ENCODE measurements at places on chromosomes 5 and 9.

- no peak for DNase-seq
These were observed 46.4 kb upstream of the APC start for GRCh38 chr5:112691339-112691680.

- no peak for DNase-seq
These were observed 353.6 kb upstream of the RIOK2 start for GRCh38 chr5:97536683-97537082.

DNA sequence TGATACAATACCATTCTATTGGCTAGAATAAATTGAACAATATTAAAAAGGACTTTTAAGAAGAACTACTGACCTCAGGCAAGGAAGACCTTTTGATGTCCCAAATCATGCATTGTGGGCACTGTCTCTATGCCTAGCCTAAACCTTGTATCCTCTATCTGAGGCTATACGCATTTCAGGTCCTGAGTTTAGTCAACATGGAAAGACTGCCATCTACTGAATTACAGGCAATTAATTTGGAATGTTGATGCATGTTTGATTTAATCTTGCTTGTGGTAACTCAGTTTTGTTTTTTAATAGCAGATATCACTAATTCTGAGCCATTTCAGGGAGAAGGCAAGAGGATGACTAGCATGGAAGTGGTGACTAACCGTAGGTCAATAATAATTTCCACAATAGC, 585.3 kb upstream of the CCNG1 start:
- no peak for DNase-seq

DNA sequence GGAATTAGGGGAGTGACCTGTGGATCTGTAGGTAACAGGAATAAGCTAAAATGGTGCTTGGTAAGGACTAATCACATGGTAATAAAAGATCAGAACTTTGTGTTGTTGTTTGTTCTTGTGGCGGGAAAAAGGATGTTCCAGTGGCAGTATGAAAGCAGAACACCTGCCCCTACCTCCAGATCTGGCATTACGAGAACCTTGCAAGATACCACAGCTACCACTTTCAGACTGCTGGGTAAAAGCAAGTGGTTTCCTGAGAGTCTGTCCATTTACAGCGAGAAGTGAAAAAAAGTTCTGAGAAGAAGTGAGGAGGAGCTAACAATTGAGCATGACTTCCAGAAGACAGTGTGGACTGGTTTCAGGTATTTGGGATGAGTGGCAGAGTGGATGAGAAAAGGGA, 252.5 kb downstream of the TLE4 start:
- no peak for DNase-seq

GRCh38 chr5:73387601-73388305, 60.8 kb downstream of the FOXD1 start:
- DNase-seq, result no peak

GRCh38 chr9:4303006-4303405, 3.1 kb upstream of the GLIS3 start:
- no peak for DNase-seq
